ENCODE measurements at places on chromosomes 4 and X.

- no peak for DNase-seq
These were observed 205.0 kb upstream of the DMD start for GRCh38 chrX:33416273-33416805.

- DNase-seq = no peak
These were observed 63.4 kb downstream of the DCUN1D4 start for GRCh38 chr4:51906167-51906958.

DNA sequence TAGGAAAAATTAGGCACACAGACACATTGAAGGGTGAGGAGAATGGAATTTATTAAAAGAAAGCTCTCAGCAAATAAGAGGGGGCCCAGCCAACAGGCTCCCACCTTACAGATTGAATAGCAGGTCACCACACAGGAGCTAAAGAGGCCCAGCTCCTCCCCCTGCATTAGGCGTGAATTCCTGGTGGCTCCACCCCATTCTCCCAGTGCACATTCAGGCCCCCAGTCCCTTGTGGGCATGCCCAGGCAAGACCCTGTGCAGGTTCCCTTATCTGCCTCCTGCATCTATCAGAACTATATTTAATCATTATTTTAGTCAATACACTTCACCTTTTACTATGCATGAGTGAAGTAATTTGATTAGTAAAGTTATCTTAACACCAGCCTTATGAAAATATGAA, 856.3 kb upstream of the NDST4 start:
- DNase-seq = no peak

DNA sequence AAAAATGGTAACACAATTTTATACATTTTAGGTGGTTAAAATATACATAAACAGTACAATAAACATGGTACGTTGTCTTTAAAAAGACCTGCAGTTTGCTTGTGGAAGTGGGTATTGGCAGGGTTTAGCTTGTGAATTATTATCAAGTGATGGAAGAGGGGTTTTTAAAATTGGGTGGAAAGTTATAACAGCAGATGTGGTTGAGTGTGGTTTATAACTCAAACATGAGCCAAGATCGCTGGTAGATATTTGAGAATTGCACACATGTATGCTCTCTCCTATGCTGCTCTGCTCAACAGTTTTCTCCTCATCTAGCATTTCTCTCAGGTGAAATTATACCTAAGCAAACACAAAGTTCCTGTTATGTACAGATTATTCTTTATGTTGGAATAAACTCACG, 14.0 kb downstream of the EPGN start:
- no peak for DNase-seq

GRCh38 chr4:153001626-153002025, 65.5 kb downstream of the FHDC1 start:
- DNase-seq = no peak

GRCh38 chrX:140477987-140478386, 26.9 kb downstream of the SOX3 start:
- DNase-seq = no peak

GRCh38 chr4:106773076-106773905, 262.8 kb downstream of the DKK2 start:
- peak; percentile 66 for DNase-seq

GRCh38 chr4:996997-997374, 3.8 kb upstream of the SLC26A1 start:
- no peak for DNase-seq

DNA sequence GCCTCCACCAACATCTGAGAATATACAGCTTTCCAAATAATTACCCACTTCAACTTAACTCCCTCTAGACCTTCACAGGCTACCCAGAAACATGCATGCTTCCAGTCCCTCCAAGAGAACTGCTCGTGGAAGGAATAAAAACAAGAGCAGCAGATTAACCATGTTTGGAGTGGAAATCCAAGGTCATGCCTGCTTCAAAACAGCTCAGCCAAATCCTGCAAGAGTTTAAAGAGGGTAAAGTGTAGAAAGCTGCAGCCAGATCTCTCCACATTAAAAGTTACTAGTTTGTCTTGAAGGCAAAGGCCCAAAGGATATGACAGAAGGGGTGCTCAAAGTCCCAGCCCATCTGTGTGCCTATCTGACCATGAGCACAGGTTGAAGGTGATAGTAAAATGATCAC, 139.3 kb downstream of the RNF150 start:
- DNase-seq = no peak

DNA sequence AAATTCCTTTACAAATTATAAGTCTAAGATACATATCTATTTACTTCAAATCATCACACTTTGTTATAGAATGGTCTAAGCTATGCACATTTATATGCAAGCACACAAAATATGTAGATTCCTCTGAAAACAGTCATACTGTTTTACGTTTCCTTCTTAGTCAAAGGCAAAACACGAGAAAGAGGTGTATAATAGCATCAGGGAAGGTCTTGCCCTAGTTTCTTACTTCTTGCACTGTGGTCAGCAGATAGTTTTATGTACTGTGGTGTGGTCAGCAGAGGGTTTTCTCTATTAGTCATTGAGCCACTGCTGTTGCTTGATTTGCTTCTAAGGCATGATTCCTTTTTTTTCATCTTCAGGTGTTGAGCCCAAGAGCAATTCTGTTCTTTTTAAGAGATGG, 117.7 kb downstream of the ADAM29 start:
- no peak for DNase-seq

DNA sequence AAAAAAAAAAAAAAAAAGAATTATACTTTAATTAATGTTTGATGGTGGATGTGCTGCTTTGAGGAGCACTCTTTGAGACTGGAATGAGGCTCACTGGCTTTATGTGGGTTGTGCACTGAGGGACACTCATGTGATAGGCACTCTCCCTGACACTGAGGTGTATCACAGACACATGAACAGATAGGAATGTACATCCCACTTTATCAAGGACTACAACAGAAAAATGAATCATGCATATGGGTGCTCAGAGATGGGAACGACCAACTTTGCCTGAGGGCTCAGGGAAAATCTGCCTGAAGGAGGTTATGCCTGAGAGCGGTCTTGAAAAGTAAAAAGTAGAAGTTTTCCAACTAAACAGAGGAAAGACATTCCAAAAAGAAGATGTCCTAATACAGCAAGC, 97.7 kb upstream of the RBPJ start:
- peak; percentile 92 for DNase-seq

GRCh38 chr4:153259661-153260060, 55.4 kb downstream of the TRIM2 start:
- DNase-seq = no peak

- no peak for DNase-seq
These were observed 238.9 kb downstream of the PALLD start for GRCh38 chr4:168735735-168736134.

DNA sequence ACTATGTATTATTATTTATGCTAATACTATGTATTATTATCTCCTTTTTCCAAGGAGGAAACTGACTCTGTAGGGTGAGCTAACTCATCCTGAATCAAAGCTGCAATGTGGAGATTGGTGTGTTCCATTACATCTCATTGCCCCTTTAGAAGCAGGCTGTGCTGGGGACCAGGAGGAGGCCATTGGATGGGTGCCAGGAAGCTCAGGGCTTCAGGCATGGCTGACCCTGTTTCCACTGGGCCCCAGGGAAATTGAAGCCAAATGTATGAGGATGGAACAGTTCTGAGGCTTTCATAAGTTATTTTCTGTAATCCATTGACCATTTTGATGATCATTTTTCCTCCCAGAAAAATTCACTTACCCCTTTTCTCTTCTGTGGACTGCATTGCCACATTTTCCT, 418.8 kb upstream of the ZFP42 start:
- no peak for DNase-seq

GRCh38 chr4:167238226-167238625, 3.9 kb upstream of the SPOCK3 start:
- DNase-seq = no peak

- DNase-seq = peak; percentile 22
These were observed 53.1 kb downstream of the SYNPO2 start for GRCh38 chr4:118941799-118942198.

GRCh38 chr4:187972135-187972534, 23.4 kb upstream of the ZFP42 start:
- DNase-seq = no peak

GRCh38 chr4:84492290-84492689, 6.8 kb downstream of the NKX6-1 start:
- DNase-seq = no peak

- no peak for DNase-seq
These were observed 141.0 kb downstream of the ARX start for GRCh38 chrX:24874604-24875247.

DNA sequence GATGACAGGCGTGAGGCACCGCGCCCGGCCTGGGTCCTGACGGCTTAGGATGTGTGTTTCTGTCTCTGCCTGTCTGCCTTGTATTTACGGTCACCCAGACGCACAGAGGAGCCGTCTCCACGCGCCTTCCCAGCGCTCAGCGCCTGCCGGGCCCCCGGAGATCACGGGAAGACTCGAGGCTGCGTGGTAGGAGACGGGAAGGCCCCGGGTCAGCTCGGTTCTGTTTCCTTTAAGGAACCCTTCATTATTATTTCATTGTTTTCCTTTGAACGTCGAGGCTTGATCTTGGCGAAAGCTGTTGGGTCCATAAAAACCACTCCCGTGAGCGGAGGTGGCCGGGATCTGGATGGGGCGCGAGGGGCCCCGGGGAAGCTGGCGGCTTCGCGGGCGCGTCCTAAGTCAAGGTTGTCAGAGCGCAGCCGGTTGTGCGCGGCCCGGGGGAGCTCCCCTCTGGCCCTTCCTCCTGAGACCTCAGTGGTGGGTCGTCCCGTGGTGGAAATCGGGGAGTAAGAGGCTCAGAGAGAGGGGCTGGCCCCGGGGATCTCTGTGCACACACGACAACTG, 1.3 kb downstream of the SHOX start:
- no peak for DNase-seq

- DNase-seq = no peak
These were observed 43.2 kb downstream of the PCDH7 start for GRCh38 chr4:30763321-30763727.
